ENCODE measurements at places on chromosomes 11 and 22. TPM values are rescaled to one million over a fixed set of nuclear protein-coding genes. Genes with fewer than 3 reads are reported as not detected.

GRCh38 chr11:105492010-105492409, 117.9 kb upstream of the GRIA4 start:
- no peak for DNase-seq

GRCh38 chr22:50173311-50173982, 2.9 kb downstream of the PANX2 start:
- no peak for DNase-seq

DNA sequence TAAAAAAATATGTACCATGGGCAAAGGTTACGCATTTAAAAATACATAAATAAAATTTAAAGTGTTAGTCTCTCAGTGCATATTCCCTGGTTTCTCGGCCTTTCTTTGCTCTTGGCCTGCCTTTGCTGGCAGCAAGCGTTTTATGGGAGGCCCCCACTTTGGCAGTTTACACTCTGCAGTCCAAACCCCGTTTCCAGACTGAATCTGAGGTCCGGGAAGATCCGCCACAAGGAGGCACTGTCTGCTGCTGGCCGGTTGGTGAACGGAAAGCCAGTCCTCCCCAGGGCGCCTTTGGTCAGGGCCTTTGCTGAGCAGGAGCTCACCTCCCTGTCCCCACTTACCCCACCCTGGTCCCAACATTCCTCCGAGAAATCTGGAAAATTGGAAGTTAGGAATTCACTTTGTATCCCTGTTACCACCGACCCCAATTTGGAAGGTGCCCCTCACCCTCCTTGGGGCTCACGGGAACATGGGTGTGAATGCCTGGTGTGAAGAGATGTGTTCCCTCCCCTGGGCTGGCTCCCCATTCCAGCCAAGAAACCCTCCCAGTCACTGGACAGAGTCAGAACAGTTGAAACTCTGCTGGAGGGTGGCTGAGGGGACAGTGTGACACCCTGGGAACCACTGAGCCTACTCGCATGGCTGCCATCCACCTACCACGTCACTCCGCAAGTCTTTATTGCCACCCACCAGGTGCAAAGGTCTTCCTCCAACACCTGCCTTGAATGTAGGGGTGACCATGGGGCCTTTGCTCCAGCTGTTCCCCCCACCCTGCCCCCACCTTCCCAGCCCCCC, 9.4 kb upstream of the SF1 start:
- DNase-seq, result peak; percentile 91

DNA sequence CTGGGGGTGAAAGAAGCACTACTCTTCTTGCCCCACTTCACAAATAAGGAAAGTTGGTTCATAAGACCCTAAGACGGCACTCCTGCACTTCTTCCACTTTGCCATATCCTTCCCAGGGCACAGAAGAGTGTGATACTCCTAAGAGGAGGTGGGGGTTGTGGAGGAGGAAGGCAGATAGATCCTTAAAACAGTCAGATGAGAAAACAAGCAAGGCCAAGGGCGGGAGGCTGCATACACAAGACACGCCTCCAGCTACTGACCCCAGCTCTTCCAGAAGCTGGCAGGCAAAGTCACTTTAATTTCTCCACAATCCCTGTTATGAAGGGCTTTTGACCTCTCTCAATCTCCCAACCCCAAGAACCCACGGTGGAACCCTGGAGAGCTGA, 1.6 kb upstream of the CHRM4 start:
- DNase-seq, result no peak

- DNase-seq, result no peak
Observed at GRCh38 chr11:123671534-123671933, 17.1 kb upstream of the SCN3B start.

ELFN2 gene
- total RNA-seq, result not detected

DNA sequence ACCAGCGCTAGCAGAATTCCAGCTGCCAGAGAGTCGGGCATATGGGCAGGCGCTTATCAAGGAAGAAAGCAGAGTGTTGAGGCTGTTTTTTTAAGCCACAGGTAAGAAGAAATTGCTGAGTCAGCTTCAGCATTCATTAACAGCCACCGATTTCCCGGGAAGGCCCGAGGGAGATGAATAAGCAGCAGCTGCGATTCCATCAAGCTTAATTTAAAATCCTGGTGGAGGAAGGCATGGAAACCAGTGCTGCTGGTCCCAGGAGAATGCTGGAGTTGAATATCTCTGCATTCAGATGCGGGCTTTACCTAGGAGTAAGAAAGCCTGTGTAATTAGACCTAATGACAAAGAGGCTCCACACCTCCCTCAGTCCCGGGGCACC, 168.8 kb downstream of the BRD1 start:
- DNase-seq, result peak; percentile 57

All from mesenteric fat pad (tissue), 1 donor.